ENCODE measurements at places on chromosomes 16 and 17.

- DNase-seq, result no peak
These were observed 71.6 kb upstream of the ALOX12 start for GRCh38 chr17:6924208-6924607.

DNA sequence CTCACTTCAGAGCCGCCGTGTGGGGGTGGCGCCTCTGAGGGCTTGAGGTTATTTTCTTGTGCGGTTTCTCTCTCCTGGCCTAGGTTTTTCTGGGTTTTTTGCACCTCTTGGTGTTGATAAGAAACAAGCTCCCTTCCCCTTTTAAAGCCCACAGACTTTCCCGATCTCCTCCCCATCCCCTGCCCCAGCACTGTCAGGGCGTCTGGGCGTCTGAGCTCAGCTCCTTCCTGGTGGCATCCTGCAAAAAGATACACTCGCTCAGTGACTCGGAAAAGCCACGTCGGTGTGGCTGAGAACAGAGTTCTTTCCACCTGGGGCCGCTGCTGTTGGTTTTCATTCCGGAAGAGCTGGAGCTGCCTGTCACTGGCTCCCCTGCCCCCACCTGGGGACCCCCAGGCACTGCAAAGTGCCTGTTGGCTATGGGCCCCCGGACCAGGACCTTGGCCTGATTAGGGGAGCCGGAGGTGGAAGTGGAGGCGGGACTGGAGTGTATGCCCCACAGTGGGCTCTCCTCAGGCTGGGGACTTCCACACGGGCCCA, 14.5 kb downstream of the BAIAP2 start:
- DNase-seq, result no peak

DNA sequence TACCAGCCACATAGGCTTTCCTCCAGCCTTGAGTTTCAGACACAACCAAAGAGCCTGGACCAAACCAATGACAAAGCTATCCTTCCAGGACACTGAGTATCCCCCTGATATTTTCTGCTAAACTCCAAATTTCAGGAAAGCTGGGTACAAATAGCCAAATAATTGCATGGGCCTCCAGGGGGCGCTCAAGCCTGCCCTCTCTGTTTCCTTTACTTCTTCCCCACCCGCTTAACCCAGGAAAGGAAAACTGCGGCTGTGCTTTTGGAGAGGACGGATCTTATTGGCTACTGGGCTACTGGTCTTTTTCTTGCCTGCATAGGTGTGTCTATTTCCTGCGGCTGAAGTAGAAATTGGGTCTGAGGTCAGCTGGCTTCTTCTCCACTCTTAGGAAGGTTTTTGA, 30.1 kb downstream of the GNGT2 start:
- peak; percentile 49 for DNase-seq

- DNase-seq, result peak; percentile 96
These were observed 864 bp upstream of the MAZ start for GRCh38 chr16:29805232-29806098.

DNA sequence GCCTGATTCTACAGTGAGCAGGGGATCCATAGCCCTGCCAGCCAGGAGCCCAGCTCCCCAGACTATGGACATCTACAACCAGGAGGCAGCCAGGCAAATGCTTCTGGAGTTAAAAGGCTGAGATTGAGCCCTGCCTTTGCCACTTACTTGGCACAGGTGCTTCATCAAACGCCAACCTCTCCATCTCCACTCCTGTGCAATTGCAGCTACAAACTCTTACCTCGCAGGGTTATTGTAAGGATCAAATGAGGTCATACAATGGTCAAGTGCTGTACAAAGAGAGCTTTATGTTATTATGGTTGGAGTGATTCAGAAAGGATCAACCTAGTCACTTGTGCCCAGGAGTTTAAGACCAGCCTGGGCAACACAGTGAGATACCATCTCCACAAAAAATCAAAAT, 9.8 kb upstream of the MYO18A start:
- DNase-seq, result no peak

- no peak for DNase-seq
These were observed 1541.7 kb upstream of the CDH8 start for GRCh38 chr16:63577891-63578290.

DNA sequence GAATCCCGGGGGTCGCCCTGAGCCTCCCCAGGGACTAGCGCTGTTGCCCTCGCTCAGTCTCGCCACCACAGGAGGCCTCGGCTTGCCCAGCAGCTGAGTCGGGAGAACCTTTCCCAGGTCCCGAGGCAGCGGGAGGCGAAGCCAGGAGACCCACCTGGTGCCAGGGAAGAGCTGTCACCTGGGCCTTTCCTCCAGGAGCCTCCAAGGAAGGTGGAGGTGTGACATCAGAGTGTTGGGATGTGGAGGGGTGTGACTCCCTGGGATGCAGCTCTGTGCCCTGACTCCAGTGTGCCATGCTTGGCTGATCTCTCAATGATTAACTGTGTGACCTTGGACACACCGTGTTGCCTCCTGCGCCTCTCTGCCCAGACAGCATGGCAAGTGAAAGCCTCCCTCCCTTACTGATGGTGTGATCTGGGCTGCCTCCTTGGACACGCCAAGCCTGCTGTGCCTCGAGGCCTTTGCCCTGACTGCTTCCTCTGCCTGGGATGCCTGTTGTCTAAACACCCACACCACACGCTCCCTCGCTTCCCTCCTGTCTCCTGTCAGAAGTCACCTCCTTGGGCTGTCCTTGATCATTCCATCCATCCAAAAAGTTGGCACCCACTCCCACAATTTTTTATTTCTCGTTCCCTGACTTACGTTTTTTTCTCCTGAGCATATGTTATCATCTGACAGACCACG, 88.0 kb downstream of the CMIP start:
- no peak for DNase-seq

DNA sequence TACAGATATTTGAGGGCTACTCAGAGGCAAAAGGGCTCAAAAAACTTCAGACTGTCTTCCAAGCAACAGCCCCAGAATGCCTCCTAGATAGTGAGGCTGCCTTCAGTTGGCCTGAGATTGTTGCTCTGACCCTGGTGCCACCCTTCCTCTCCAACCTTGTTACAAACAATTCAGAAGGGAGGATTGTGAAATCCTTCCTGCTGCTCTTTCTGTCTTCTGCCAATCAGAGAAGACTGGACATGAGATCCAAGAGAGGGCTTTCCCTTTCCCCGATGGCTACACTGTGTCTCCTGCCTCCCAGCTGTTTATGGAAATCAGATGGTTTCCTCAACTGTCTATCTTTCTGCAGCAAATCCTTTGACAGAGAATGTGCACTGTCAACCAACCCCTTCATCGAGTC, 419.9 kb downstream of the CDH13 start:
- no peak for DNase-seq

DNA sequence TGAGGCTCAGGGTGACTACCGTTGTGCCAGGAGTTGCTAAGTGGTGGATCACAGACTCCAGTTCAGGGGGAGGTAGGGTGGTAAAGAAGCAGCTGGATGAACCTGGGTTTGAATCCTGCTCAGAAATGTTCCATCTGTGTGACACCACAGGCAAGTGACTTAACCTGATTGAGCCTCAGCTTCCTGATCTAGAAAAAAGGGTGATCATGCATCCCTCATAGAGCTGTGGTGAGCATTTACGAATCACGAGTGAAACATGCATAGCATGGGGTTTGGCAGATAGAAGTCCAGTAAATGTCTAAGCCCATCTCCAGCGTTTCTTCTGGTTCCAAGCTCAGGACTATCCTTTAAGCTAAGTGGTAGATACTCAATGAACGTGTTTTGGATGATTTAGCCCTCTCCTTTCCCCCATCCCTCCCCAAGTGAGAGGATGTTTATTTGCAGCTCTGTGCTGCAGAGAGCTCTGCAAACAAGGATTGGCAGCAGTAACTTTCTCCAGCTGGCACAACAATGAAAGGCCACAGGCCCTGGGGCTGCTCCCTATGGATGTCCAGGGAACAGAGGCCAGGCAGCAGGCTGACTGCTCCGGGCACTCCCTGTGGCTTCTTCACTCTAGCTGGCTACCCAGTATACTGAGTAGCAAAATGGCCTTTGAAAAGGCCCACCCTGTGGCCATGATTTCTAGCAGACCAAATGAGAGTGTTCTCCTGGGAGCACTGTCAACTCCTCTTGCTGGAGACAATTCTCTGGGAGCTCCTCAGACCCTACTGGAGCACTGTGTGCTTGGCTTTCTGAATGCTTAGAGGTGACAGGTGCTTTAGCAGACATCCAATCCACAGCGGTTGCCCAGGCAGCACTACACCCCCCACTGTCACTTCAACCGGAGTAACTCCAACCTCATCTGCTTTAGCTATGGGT, 21.3 kb downstream of the CA4 start:
- peak; percentile 67 for DNase-seq

DNA sequence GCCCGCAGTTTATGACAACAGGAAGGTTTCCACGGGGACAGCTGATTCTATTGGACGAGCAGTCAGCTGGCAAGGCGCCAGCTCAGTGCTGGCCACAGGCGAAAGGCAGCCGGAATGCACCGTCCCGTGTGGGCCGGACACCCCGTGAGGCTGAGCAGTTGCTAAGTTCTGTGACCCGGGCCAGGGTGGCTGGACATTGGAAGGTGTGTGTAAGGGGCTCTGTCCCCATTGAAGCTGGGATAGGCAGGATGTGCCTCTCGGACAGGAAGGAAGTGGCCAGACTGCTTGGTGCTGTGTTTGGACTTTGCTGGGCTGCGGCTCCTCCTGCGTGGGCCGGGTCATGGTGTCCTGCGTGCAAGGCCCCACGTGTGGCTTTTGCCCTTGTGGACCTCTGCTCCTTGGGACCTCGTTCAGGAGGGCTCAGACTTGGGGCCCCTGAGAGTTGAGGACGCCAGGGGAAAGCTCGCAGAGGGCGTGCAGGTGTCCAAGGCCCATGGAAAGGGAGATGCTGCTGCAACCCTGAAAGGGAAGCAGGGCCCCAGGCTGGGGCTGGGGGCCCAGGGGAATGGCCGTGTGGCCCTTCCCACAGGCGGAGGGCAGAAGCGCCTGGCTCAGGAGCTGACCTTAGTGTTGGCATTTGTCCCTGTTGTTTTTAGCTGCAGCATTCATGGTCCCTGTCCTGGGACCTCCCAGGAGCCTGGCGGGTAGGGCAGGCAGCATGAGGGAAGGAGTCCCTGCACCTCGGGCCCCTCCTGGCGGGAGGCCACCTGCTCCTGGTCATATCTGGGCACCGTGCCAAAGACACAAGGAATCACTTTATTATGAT, 10.0 kb downstream of the BAIAP2 start:
- peak; percentile 82 for DNase-seq

DNA sequence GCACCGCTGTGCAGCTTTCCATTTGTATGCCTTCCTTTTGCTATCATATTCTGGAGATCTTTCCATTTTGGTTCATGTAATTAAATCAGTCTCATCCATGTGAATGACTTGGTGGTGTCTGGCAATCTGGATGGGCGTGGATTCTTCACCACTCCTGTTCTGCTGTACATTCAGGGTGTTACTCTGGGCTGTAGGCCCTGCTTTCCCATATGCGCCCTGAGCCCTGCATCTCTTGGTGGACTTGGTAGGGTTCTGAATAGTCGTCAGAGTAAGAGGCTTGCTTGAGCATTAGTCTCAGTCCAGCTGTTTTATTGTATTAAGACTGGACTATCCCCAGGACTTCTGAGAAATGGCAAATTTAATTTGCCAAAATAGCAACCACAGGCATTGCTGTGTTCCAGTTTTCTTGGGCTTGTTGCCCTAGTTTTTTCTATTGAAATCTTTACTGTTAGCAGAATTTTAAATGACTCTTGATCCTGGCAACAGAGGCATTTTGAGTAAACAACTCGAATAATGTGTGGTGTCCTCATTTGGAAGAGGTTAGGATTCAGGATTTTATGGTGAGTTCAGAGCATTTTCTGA, 14.9 kb downstream of the BANP start:
- no peak for DNase-seq

DNA sequence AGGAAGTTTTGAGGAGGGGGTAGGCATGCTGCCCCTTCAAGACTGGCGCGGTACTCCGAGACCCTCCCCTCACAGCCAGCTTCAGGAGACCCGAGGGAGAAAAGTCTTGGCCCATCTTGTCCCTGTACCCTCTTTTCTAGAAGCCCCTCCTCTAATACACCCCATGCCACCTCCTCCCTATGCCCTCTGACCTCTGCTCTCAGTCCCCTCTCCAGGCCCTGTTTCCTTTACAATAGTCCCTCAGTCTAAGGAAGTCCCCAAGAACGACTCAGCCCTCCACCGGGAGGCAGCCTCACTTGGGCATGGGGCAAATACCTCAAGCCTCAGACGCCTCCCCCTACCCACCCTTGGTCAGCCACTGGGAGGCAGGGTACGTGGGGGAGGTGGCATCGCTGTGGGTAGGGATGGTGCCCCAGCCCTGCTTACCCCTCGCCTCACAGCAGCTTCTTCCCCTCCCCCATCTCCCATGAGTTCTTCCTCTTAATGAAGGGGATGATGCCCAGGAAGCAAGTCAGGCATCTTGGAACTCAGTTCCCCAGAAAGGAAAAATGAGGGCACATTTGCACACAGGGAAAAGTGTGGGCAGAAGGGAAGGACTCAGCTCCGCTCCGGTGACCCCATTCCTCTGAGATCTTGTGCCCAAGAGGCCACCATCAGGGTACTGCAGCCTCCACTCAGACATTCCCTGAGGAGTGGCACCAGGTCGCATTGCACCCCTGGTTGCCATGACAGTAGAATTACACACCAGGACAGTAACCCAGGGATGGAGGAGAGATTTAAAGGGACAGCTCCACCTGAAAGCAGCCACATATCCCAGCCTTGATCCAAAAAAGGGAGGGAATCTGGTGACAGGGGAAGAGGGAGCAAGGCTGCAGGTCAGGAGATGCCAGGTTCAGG, 6.2 kb downstream of the MPP2 start:
- peak; percentile 56 for DNase-seq

- DNase-seq, result no peak
These were observed 10.4 kb downstream of the DCUN1D3 start for GRCh38 chr16:20889625-20890275.

DNA sequence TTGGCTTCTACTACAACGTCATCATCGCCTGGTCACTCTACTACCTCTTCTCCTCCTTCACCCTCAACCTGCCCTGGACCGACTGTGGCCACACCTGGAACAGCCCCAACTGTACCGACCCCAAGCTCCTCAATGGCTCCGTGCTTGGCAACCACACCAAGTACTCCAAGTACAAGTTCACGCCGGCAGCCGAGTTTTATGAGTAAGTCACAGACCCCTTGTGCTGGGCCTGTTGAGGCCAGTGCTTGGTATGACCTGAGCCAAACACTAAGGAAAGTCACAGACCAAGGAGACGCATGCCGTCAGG, 16.1 kb downstream of the SLC6A2 start:
- no peak for DNase-seq

- DNase-seq, result no peak
These were observed 1.7 kb downstream of the IL4R start for GRCh38 chr16:27315333-27316037.

- no peak for DNase-seq
These were observed 5.2 kb downstream of the EPN2 start for GRCh38 chr17:19242323-19242722.

DNA sequence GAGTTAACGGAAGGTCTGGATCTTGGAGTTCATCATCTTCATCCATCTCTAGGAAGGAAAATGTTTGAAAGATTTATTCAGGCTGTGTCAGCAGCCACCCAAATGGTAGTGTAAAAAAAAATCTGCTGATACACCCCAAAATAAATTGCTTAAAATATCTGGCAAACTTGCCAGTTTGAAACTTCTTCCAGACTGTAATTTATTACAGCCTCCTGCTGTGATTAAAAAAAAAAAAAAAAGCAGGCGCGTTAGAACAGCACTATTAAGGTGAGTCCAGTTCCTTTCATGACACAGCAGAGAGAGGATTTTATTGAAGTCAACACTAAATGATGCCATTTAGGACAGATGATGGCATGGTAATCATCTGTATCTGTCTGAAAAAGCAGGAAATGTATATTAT, 140.6 kb upstream of the CORO6 start:
- no peak for DNase-seq
